AG04449 (cell line): ENCODE measurements at places on chromosomes 11 and 22.

GRCh38 chr11:16312233-16312765, 44.0 kb downstream of the SOX6 start:
- DNase-seq, result no peak

- no peak for DNase-seq
Measured at GRCh38 chr11:117337076-117337475, 9.4 kb downstream of the CEP164 start.

DNA sequence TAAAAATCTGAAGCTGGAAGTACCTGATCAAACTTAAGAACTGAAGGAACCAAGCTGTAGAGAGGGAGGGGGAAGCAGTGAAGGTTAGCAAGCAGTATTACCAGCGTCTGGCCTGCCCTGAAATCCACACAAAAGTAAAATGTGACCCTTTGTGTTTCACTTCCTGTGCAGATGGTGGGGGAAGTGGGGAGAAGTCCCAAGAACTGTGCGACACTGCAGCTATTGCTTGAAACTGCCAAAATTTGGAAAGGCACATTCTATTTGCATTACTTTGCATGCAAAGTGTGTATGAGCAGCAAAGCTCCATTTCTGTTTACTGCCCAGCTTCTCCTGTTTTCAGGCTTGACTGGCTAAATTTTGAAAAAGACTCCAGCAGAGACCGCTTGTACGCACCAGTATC, 72.1 kb upstream of the BMAL1 start:
- DNase-seq, result no peak

DNA sequence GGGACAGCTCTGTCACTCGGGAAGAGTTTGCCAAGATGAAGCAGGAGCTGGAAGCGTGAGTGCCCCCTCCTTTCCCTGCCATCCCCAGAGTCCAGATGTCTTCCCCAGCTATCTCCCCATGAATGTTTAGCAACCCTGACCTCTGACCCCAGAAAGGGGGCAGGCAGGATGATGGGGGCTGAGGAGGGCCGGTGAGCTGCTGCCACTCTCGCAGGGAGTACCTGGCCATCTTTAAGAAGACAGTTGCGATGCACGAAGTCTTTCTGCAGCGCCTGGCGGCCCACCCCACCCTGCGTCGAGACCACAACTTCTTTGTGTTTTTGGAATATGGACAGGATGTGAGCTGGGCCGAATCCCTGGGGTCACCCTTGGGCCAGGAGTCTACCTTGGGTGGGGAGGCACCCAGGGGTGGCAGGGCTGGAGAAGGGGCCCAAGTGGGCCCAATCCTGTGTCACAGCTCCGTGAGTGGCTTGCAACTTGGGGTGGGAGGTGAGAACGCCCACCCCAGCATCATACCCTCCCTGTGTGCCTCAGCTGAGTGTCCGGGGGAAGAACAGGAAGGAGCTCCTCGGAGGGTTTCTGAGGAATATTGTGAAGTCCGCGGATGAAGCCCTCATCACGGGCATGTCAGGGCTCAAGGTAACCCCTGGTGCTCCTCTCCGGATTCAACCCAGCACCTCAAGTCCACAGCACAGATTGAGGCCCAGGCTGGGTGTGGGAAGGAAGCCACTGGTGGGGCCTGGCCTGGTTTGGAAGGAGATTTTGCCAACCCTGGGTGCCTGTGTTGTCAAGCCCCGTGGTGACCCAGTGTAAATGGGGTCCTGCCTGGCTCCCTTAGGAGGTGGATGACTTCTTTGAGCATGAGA, 7.5 kb downstream of the CFL1 start:
- DNase-seq, result no peak

GRCh38 chr22:29302681-29303465, 3.6 kb upstream of the GAS2L1 start:
- no peak for DNase-seq

DNA sequence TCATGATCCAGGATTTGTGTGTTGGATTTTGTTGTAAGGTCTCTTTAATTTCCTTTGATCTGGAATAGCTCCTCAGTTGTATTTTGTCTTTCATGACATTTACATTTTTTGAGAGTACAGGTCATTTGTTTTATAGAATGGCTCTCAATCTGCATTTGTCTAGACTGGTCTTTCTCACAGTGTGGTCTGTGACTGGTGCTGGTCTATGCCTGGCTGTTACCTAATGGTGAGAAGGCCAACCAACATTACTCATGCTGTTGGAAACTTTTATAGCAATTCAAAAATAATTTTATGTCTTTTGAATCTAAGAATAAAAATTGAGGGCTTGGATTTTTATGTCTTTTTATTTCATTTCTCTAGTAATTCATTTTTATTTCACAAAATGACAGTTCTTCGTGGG, 3.9 kb upstream of the NCR3LG1 start:
- DNase-seq, result no peak

GRCh38 chr11:83656796-83657330, 370.7 kb upstream of the CCDC90B start:
- DNase-seq, result no peak

GRCh38 chr11:66470015-66470414, 3.3 kb downstream of the PELI3 start:
- no peak for DNase-seq

DNA sequence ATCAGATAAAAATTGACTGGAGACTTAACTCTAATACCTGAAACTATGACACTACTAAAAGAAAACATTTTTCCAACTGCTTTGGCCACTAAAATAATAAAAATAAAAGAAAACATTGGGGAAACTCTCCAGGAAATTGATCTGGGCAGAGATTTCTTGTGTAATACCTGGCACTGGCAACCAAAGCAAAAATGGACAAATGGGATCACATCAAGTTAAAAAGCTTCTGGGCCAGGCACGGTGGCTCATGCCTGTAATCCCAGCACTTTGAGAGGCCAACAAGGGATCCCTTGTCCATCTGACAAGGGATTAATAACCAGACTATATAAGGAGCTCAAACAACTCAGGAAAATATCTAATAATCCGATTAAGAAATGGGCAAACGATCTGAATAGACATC, 64.6 kb upstream of the RAB1B start:
- DNase-seq, result no peak
